ENCODE measurements at places on chromosomes 5 and 9.

- DNase-seq, result no peak
Measured at GRCh38 chr5:132397224-132397623, 27.7 kb downstream of the SLC22A5 start.

DNA sequence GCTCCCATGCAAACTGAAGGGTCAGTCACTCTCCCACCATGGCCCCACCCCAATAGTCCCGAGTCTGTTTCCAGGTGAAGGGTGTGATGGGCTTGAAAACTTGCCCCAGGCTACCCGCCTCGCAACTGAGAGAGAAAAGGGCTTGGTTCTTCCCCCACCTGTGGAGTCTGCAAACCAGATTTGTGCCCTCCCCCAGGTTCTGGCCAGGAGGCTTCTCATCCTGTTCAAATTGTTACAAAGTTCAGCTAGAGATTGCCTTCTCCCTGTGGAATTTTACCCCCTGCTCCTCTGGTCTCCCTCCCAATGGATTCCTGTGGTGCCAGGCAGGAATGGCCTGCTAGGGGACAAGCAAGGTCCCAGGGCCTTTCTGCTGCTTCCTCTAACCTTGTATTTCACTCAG lies 93.1 kb upstream of the ACO1 start:
- no peak for DNase-seq

DNA sequence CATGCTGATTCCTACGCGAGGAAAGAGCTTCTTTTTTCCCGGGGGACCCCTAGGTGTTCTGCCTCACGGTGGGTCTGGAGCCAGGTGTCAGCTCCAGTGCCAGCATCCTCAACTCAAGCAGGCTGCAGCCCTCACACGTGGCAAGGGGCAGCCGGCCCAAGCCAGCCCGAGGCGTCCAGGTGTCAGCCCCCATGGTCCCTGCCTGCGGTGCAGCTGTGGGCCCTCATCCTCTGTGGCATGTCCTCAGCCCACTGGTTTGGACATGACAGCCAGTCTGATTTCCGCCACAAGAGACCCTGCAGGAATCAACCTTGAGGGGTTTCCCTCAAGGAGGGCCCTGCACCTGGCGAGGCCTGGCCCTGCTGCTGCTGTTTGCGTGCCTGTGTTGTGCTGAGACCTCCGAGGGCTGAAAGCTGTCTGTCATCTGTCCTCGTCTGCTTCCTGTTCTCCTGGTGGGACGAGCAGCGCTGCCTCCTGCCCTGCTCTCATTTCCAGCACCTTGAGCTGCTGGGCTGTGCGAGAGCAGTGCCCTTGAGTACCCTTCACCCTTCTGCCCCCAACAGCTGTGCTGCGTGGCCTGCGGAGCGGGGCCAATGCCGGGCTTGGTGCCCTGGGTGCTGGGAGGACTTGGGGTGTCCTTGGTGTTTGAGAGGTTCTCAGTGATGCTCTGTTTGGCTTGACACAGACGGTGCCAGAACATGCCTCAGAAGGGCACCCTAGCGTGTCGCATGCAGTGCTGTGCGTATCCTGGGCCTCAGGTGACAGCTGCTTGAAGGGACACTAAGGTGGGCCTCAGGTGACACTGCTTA lies 137.6 kb downstream of the CACNA1B start:
- DNase-seq, result no peak

DNA sequence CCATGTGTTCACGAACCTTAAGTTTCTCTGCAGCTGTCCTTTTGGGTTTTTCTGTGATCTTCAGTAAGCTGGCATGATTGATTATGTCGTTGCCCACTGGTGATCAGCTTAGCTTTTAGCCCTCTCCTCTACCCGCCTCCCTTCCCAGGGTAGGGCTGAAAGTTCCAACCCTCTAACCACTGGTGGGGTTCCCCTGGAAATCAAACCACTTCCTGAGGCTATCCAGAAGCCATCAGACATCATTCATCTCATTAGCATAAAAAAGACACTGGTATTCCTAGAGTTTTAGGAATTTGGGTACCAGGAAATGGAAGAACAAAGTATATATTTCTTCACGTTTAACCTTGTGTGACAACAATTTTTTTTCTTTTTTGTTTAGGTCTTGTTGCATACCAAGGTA lies 29.8 kb downstream of the SPIN1 start:
- no peak for DNase-seq

GRCh38 chr9:103355000-103355399 lies 359.9 kb downstream of the CYLC2 start:
- DNase-seq, result no peak

- DNase-seq, result no peak
Measured at GRCh38 chr5:94888674-94889073, 270.2 kb downstream of the SLF1 start.

DNA sequence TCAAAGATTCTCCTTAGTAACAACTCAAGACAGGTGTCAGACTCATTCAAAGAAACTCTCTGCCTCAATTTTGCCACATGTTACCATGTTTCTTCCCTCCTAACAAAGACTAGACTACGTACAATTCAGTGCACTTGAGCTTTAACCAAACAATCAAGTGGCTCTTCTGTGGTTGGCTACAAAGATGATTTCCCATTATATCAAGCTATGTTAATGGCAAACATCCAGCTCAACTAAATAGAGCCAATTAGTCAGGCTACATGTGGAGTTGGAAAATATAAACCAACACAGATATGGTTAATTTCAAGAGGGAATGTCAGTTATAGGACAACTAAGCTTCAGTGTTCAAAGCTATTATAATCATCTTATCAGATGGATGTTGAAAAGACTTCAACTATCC lies 29.2 kb upstream of the ADRA1B start:
- DNase-seq, result no peak

DNA sequence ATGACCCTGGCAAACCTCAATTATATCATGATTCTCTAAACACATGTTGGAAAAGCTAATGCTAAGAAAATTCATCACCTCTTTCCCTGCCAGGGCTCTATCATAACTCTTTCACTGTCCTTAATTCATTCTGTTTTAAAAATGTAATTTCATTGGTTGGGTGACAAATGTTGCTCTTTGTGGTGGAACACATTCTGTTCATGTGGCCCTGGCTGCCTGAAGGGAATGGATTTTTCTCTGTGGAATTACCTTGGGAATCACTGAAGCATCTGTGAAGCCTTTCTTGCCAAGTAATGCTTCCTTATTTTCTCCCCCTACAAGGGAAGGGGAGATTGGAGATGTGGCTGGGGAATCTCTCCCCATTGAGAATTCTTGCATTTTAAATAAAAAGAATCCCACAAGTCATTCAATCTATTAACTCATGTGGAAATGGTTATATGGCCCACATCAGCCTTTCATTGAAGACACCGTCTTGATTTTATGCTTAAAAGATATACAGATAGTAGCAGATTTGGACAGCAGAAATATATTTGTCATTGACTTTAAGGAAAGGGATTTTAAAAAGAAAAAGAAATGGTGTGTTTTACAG lies 201.8 kb upstream of the NMUR2 start:
- no peak for DNase-seq

DNA sequence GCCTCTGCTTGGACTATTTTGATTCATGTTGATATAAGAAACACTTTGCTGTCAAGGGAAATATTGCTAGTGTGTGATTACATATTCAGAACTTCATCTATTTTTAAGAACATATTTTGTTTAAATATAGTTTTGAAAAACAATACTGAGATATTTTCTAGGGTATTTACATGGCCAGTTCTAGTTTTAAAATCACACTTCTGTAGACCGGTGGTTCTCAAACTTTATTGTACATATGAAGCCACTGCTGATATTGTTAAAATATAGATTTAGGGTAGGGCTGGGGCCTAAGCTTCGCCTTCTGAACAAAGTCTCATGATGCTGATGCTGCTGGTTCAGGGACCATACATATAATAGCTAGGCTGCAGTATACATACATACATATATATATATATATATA lies 1000.0 kb downstream of the PTPRD start:
- no peak for DNase-seq
